Karpas-422 (cell line): ENCODE measurements at places on chromosomes 11 and 22. TPM values are rescaled to one million over a fixed set of nuclear protein-coding genes. Genes with fewer than 3 reads are reported as not detected.

FGF19 gene
- not detected in 2 replicates for total RNA-seq

CARD16 gene
- total RNA-seq, result 16.4 and 18.0 TPM in 2 replicates

TCN2 gene
- 0.18 and 0.93 TPM in 2 replicates for total RNA-seq

CTR9 gene
- 20.7 and 39.9 TPM in 2 replicates for total RNA-seq

E2F8 gene
- 4.1 and 8.4 TPM in 2 replicates for total RNA-seq

ELFN2 gene
- total RNA-seq, result not detected in 2 replicates

KCNA4 gene
- total RNA-seq, result not detected in 2 replicates

ATG2A gene
- 16.2 and 24.6 TPM in 2 replicates for total RNA-seq

CSRP3 gene
- not detected in 2 replicates for total RNA-seq

CCDC179 gene
- total RNA-seq, result not detected in 2 replicates

JHY gene
- total RNA-seq, result not detected in 2 replicates

NLRP10 gene
- not detected in 2 replicates for total RNA-seq

CD3D gene
- 3.7 and 5.7 TPM in 2 replicates for total RNA-seq

FAM180B gene
- not detected in 2 replicates for total RNA-seq

SOX6 gene
- total RNA-seq, result not detected in 2 replicates

POLA2 gene
- 13.2 and 19.0 TPM in 2 replicates for total RNA-seq

RGL4 gene
- total RNA-seq, result 103 and 125 TPM in 2 replicates

DNA sequence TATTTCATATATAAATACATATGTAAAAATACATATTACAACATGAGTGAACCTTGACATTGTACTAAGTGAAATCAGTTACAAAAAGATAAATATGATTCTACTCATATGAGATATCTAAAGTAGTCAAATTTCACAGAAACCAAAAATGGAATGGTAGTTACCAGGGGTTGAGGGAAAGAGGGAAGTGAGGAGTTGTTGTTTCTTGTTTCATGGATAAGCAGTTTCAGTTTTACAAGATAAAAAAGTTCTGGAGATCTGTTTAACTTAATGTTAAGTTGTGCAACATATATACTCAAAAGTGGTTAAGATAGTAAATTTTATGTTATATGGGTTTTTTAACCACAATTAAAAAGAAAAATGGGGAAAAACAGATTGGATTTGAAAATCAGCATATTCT lies 107.7 kb downstream of the ELP4 start:
- DNase-seq, result no peak

- DNase-seq, result no peak
Measured at GRCh38 chr11:11173316-11174025, 179.6 kb downstream of the CSNK2A3 start.

DNA sequence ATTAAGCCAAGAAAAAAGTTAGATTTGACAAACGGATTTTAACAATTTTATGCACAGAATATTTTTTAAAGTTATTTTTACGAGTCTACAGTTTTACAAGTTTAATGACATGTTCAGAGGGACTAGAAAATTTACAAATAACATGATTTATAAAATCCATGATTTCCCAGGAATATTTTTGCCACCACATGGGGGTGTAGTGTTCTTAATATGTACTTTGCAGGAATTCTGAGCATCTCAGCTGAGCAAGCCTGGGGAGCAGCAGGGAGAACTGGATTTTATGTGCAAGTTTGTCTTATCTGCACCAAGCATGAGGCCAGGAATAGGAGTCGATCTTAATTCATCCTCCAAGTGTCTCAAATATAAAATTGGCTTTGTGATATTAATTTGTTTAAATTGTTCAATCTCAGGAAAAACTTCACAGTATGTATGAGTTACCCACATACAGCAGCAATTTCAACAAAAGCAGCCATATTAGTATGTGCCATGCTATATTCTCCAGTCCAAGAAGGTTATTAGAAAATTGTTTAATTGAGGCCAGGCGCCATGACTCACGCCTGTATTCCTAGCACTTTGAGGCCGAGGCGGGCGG lies 826.3 kb downstream of the DLG2 start:
- no peak for DNase-seq

DNA sequence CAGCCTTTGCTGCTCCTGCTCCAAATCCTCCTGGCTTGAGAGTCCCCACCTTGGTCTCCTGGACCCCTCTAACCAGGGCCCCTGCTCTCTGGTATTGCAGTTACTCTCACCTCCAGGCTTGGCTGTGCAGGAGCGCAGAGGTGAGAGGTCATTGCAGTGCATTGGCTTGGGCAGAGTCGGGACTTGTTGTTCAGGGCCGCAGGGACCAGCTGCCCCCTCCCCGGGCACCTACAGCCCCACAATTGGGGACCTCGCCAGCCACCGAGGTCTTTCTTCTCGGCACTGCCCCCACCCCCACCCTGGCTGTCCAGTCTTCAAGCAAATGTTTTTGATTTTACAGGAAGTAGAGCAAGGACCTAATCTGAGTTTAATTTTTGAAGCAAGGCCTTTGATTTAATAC lies 65.5 kb upstream of the FGF3 start:
- no peak for DNase-seq

DNA sequence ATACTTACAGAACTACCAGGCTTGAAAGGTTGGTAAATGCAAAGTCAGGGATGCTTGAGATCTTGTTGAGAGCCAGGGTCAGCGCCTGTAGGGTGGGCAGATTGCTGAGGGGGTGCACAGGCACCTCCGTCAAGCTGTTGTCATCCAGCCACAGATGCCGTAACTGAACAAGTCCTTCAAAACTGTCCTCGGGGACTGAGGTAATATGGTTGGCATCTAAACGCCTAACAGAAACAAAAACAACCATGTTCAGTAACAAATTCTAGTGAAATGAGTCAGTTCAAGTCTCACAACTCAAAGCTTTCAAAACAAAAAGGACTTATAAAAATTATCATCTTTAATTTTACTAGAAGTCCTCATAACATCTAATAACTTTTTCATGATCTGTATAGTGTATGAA lies 22.2 kb upstream of the CCDC34 start:
- DNase-seq, result no peak

DNA sequence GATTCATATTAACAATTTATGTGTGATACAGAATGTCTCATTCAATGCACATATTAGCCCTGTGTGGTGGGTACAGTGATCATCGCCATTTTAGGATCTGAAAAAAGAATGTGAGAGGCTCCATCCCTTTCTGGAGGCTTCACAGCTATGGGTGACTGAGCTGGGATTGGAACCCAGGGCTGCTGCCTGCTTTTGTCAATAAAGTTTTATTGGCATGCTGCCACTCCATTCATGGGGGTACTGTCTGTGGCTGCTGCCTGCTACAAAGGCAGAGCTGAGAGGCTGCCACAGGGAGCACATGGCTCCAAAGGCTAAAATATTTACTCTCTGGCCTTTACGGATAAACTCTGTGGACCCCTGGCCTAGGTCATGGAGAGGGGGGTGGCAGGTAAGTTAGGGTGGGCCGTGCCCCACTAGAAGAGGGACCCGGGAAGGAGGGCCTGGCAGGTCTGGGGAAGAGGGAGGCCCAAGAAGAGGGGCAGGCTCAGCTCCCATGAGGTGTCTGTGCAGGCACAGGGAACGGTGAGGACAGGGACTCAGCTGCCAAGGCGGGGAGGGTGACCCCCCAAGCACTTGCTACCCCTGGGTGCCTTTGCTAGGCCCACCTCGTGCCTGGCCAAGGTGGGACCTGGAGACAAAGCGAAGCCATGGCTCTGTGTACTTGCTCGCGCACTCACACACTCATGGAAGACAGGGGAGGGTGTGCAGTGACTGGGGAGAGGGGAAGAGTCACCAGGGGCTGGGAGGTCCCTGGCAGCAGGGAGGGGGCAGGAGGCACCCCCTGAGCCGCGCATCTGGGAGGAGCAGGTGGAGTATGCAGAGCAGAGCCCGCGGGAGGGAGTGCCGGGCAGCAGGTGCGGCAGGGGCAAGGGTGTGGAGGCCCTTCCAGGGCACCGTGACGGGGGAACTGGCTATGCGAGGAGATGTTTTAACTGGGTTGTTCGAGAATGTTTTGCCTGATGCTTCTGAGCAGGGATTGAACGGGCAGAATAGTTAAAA lies 335.3 kb downstream of the CTTN start:
- DNase-seq, result no peak

GRCh38 chr22:49664371-49664881 lies 163.2 kb downstream of the BRD1 start:
- DNase-seq, result no peak

- no peak for DNase-seq
Measured at GRCh38 chr11:87432022-87432421, 394.3 kb downstream of the TMEM135 start.

GRCh38 chr11:10377183-10377582 lies 72.3 kb downstream of the ADM start:
- no peak for DNase-seq

DNA sequence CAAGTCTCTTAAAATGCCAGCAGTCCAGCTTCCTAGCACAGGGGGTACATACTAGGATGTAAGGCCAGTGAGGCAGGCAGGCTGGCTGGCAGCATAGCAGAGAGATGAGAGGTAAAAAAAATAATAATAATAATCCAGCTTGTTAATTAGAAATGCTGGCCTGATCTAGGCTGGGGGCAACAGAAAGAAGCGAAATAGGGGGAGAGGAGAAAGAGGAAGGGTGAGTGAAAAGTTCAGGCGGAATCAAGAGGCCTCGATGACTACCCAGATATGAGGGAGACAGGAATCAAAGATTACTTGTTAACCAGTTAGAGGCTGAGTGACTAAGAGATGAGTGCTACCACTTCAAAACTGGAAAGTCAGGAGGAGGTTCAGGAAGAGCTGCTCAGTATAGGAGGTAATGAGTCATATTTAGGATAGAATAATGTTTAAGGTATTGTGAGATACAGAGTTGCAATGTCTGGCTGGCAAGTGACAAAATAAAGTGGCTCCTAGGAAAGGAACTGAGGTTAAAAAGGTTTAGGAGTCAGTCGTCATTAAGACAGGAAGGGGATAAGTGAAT lies 2.8 kb downstream of the ALKBH8 start:
- DNase-seq, result no peak

- no peak for DNase-seq
Measured at GRCh38 chr11:80778941-80779340, 1338.1 kb upstream of the TENM4 start.

DNA sequence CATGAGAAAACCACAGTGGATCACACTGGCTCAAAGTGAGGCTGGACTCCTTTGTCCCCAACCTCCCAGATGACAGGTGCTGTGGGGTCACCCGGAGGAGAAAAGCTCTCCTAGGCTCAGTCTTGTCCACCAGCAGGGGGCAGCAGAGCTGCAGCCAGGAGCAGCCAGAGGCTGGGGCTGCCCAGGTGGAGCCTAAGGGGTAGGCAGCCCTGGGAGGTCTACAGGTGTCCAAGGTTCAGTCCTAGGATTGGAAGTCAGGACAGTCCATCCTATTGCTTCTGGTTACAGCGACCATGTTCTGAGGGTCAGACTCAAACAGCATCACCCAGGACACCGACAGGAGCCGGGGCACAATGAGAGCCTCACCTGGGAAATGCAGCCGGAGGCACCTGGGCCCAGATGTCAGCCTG lies 77.6 kb upstream of the IGLL5 start:
- DNase-seq, result peak; percentile 93

- DNase-seq, result no peak
Measured at GRCh38 chr11:71102251-71102995, 150.0 kb downstream of the SHANK2 start.

GRCh38 chr11:28439403-28439802 lies 331.2 kb downstream of the METTL15 start:
- DNase-seq, result no peak

DNA sequence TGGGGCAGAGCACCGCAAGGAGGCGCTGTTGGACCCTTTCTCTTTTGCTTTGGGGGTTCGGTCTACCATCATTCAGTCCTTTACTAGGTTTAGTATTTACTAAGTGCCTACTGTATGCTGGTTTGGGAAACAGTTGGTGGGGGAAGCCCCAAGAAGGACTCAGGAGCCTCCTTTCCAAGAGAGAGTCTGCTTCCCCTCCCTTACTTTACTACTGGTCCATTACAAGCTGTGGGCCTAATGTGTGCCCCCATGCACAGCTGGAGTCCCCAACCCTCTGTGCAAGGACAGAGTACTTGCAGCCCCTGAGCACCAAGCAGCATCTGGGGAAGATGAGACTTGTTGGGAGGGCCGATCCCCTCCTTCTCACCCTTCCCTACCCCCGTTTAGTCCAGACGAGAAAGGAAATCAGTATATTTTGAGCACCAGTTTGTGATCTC lies 876 bp upstream of the UBE2L6 start:
- no peak for DNase-seq

DNA sequence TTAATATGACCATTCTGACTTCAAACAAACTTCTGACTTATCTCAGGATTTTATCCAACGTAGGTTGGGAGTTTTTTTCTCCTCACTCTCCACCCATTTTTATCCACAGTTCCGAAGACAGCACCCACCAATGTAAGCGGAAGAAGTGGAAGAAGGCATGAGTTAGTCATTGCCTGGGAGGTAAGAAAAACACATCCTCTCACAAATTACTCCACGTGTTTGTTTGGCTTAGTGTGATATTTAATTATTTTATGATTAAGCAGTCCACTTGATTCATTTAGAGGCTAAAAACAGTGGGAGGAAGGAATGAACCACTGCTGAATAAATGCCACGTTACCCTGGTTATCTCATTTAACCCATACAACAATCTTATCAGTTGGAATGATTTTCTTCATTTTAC lies 389.6 kb upstream of the ARHGAP42 start:
- DNase-seq, result no peak

DNA sequence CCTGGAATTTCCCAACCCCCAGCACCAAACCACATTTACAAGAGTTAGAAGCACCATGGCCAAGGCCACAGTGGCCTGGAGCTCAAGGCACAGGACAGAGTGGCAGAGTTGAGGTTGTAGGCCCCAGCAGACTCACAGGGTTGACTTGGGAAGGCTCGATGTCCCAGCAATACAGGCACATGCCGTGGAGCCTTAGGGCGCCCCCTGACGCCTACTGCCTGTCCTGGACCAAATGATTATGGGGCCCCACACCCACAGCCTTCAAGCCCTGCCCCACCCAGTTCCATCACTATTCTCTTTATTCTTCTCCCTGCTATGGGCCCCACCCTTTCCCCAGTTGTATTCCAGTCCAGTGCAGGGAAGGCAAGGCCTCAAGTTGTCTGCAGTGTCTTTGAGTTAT lies at the start of gene CCDC179:
CCDC179 (minus strand) TSS at position 234 of the 400 bp plus-strand sequence; CDS start at position 181, 53 bp downstream.
- no peak for DNase-seq

DNA sequence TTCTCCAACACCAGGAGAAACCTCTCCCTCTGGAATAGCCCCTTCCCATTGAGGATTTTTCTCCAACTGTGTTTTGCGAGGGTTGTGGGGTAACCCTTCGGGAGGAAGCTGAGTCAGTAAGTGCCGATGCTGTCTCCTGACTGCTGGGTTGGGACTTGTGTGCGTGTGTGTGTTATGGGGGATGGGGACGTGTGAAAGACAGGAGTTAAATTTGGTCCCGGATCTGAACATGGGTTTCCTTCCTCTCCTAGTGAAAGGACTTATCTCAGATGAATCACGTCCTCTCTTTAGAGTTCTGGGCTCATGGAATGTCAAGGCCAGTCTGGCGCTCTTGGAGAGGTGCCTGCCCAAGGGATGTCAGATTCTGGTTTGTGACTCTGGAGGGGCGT lies 33.3 kb downstream of the KIAA1671 start:
- no peak for DNase-seq

DNA sequence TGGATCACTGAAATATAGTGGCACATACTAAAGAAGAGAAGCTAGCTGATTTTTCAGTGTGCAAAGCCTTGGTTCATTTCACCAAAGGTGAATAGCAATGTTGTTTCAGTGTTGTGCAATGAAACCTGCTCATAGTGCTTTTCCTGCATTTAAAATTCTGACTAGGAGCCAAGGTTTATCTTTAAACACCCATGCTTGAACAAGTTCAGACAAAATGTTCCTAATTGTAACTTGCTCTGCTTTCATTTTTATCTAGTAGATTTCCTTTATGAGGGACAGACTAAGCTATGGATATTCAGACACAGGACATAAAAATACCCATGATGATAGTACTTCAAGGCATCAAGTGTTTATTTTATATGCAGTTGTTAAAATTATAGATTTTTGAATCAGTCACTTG lies 47.7 kb downstream of the BBOX1 start:
- no peak for DNase-seq
